ENCODE measurements at places on chromosomes 13 and 19.

DNA sequence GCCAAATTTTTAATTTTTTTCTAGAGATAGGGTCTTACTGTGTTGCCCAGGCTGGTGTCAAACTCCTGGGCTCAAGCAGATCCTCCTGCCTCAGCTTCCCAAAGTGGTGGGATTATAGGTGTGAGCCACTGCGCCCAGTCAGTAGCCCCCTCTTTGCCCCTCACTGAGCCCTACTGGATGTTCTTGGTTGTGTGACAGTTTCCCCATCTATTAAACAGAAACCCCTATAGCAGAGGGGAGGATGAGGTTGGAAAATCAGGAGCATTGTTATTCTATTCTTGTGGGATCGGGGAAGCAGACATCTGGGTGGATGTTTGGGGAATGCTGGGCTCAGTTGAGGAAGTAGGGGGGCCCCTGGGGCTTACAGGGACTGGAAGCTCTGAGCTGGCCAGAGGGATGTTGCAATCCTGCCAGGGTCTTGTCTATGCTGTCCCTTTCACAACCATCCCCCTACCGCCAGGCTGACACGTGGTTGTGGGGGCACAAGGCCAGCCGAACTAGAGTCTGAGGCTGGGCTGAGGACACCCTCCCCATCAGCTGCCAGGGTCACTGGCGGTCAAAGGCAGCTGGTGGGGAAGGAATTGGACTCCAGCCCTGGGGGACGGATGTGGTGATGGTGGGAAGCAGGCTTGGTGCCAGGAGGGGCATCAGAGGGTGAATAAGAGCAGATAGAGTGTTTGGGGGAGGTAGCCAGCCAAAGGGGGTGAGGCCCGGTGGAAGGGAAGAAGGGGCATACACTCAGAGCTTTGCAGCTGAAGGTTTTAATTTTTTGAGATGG is 10.9 kb downstream of the APOC1 start:
- no peak for DNase-seq

DNA sequence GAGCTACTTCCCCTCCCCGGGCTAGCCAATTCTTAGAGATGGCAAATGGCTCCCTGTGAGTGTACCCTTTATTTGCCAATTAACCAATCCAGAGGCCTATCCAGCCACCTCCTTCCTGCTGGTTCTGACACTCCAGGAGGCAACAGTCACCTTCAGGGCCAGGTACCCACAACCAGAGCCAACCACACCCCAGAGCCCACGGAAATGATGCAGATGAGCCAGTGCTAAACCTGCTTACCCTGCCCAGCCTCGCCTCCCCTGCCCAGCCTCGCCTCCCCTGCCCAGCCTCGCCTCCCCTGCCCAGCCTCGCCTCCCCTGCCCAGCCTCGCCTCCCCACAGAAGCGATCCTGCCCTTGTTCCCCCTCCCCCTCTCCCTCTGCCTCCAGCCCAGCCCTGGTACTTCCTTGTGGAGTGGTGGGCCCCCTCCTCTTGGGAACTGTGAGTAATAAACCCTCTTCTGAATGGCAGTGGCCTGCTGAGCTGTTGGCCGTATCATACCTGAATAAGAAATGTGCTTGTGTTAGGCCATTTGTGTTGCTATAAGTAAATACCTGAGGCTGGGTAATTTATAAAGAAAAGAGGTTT is 173.8 kb upstream of the RNF113B start:
- no peak for DNase-seq

DNA sequence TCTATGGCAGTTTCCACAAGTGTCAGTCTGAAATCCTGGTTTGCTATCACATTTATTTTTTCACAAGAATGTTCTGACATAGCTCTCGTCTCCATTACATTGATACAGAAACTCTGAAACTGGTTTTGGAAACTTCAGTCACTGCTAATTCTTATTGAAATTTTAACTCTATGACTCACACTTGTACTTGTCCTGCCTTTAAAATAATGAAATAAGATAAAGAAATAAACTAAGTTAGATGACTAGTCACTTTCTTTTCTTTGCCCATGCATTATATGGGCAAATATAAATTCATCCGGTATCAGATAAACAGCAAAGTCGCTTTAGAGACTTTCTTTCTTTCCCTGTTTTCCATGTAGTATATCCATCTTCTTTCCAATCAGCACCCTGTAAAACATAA is 257.5 kb downstream of the PCDH9 start:
- DNase-seq, result no peak

- no peak for DNase-seq
Measured at GRCh38 chr13:35884211-35884760, 246.9 kb downstream of the DCLK1 start.

DNA sequence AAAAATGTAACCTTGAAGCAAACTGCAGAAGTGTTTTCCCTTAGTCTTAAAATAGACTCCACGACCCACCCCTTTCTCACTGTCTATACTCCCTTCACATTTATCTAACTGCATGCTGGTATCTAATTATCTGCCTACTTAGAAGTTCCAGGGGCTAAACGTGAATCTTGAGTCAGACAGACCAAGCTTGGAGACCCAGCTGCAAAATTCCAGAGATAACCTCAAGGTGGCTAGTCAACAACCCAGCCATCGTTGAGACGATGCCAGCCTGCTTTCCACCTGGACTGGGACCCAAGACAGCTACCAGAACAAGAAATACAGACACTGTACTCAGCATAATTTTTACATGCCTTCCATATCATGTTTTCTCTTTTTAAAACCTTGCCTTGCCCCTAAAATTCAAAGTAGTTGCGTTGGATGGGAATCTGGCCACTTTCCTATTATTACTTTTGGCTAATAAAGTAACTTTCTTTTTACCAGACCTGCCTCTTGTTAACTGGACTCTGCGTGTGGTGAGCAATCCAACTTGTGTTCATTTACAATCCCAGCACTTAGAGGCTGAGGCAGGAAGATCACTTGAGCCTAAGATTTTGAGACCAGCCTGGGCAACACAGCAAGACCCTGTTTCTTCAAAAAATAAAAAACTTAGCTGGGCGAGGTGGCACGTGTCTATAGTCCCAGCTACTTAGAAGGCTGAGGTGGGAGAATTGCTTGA is 82.3 kb downstream of the CDADC1 start:
- no peak for DNase-seq

- DNase-seq, result no peak
Measured at GRCh38 chr13:37645181-37645740, 46.7 kb upstream of the POSTN start.

DNA sequence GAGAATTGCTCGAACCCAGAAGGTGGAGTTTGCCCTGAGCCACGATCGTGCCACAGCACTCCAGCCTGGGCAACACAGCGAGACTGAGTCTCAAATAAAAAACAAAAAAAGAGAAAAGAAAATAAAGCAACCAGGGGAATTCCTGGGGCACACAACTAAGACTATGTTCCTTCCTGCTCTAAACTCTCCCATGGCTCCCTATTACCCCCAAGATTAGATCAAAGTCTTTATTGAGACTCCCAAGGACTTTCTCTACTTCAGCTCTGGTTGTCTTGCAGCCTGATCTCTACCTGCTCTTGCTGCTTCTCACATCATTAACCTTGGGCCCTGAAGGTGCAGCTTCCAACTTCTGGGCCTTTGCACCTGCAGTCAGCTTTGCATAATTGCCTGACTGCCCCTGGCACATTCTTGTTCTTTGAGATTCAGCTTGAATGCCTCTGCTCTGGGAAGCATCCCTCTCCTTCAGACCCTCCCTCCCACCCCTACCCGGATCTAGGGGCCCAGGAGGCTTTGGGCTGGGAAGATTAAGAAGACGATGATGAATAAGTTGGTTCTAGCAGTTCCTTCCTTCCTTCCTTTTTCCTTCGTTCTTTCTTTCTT is 16.8 kb upstream of the CERS4 start:
- no peak for DNase-seq

DNA sequence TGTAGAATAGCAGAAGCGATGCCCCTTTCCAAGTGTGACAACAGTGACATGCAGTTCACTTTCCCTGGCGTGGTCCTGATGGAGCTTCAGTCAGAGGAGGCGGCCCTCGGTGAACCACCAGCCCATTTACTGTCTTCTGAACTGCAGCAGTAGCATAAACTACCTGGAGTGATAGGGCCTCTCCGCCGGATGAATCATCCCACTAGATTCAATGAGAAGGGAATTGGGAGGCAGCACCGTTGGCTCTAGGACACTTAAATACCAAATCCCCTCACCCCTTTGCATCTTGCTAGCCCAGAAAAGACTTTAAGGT is 112.8 kb upstream of the GPR12 start:
- DNase-seq, result no peak

DNA sequence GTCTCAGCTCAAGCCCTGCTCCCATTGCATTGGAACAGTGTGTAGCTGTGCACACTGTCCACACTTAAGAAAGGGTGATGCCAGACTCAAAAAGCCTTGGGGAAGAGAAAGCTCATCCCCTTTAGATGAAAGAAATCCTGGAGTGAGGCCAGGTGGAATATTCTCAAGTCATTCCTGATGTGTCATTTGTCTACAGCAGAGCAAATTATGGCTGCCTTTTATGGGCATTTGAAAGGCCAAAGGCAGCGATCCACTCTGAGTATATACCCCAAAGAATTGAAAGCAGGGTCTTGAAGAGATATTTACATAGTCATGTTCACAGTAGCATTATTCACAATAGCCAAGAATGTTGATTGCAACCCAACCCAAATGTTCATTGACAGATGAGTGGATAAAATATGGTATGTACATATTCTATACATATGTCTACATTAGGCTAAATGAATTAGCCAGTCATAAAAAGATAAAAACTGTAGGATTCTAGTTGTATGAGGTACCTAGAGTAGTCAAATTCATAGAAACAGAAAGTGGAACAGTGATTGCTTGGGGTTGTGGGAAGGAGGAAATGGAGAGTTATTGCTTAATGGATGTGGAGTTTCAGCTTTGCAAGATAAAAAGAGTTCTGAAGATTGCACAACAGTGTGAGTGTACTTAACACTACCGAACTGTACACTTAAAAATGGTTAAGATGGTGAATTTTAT is 214.9 kb downstream of the KCNRG start:
- DNase-seq, result peak; percentile 26

- no peak for DNase-seq
Measured at GRCh38 chr13:89204435-89204834, 1533.3 kb downstream of the SLITRK5 start.

- DNase-seq, result no peak
Measured at GRCh38 chr19:13135068-13136062, 14.8 kb downstream of the STX10 start.

Data from LoVo (cell line).